NCI-H460 (cell line): ENCODE measurements at places on chromosomes 4 and X. TPM values are rescaled to one million over a fixed set of nuclear protein-coding genes. Genes with fewer than 3 reads are reported as not detected.

The CFI gene
- total RNA-seq: not detected in 2 replicates

The TEX11 gene
- total RNA-seq: 0.12 and 0.42 TPM in 2 replicates

The USP17L28 gene
- total RNA-seq: not detected in 2 replicates

The LRRC66 gene
- total RNA-seq: 0.12 and 0.15 TPM in 2 replicates

The KIF4A gene
- total RNA-seq: 30.3 and 34.0 TPM in 2 replicates

The FAM241A gene
- total RNA-seq: 6.2 and 7.4 TPM in 2 replicates

The POU3F4 gene
- total RNA-seq: not detected in 2 replicates

The CFAP299 gene
- not detected in 2 replicates for total RNA-seq

The TMSB15B gene
- 4.8 and 7.4 TPM in 2 replicates for total RNA-seq

The RAB28 gene
- total RNA-seq: 10.8 and 17.2 TPM in 2 replicates

The PLAC1 gene
- total RNA-seq: 0.52 and 0.62 TPM in 2 replicates
